ENCODE measurements at places on chromosomes 16 and 17.
A peak's percentile ranks its signal among the peaks of the same experiment; 100 is the strongest.

DNA sequence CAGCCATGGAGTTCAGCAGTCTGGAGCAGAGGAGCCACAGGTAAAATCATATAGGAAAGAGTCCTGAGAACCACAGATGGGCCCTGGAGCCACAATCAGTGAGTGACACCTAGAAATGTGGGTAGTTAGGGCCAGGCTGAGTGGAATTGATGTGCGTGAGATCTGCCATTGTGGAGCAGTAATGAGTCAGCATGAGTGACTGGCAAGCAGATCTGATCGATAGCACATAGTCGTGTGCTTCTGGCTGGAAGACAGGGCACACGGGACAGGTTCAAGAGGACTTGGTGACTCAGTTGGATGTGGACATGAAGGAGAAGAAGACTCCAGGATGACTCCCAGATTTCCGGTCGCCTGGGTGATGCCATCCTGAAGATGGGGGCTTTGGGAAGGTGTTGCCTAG lies 12.3 kb downstream of the ADORA2B start:
- no peak for DNase-seq

GRCh38 chr17:49829026-49829425 lies 18.8 kb downstream of the TAC4 start:
- DNase-seq, result no peak

- DNase-seq, result peak; percentile 34
Observed at GRCh38 chr16:77767211-77767610, 21.2 kb upstream of the VAT1L start.

DNA sequence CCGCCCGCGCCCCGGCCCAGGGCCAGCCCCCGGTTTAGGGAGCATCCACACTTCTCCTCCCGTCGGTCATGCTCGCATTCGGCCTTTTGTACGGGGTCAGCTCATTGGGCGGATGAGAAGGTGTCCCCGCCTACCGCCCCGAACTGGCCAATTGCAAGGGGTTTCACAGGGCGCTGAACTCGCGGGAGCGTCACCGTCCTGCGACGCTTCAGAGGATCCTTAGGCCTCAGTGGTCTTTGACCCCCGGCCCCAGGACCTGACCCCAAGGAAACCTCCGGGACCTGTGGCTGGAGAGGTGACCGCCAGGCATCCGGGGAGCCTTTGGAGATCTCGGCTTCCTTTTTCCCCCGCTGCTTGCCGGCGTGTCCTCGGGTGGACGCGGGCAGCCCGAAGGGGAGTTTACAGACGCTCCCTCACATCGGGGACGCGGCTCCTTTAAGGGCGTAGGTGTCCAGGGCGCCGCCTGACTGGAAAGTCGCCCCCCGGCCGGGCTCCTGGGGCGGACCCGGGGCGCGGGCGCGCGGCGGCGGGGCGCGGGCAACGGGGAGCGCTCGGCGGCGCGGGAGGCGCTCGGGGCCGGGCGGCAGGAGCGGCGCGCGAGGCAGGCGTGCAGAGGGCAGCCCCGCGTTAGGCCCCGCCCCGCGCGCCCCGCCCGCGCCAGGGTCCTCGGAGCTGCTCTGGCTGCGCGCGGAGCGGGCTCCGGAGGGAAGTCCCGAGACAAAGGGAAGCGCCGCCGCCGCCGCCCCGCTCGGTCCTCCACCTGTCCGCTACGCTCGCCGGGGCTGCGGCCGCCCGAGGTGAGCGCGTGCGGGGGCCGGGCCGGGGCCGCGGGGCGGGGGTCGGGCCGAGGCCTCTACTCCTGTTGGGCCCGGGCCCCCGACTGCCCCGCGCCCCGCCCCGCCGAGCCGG lies at the start of gene UBE2I:
Gene UBE2I, plus strand, starts transcription at position 660 of the 909 bp plus-strand sequence. CDS start 4,395 bp downstream, outside the sequence.
- no peak for DNase-seq

DNA sequence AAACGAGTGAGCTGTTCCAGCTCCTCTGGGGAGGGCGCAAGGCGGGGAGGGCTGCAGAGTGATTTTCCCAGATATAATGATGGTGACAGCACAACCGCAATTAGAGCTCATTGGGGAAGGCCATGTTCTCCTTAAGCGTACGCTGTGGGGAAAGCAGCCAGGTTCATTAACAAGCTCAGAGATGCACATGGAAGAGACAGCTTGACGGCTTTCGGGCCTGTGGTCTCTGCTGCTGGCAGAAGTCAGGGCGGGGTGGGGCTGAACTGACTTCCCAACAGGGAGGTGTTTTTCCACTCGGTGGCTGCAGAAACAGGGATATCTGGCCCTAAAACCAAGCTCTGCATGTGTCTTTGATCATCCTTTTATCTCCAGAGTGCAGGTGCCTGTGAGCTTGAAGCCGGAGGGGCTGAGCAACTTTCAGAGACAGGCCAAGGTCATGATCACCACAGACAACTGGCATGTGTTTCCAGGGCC lies 24.0 kb upstream of the CACNG1 start:
- DNase-seq, result no peak

DNA sequence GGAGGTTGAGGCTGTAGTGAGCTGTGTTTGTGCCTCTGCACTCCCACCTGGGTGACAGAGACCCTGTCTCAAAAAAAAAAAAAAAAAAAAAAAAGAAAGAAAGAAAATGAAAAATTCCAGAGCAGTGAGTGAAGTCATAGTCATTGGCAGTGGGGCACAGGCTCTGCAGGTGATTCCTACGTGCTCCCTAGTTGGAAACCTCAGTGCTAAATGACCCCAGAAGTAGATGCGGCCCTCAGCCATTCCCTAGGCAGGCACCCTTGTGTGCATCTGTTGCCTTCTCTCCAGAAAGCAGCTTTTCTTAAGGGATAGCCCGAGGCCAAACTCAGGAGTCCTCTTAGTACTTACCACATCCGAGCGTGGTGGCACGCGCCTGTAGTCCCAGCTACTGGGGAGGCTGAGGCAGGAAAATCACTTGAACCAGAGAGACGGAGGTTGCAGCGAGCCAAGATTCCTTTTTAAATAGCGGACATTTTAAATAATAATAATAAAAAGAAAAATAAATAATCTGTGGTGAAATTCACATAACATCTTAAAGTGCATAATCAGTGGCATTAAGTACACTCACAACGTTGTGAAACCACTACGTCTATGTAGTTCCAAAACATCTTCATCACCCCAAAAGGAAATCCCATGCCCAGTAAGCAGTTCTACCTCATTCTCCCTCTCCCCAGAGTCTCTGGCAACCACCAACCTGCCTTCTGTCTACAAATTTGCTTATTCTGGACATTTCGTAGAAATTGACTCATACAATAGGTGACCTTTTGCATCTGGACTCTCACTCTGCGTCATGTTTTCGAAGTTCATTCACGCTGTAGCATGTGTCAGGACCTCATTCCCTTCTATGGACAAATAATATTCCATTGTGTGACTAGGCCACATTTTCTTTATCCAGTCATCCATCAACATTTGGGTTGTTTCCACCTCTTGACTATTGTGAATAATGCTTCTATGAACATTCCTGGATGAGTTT lies 12.5 kb upstream of the SPHK1 start:
- DNase-seq, result no peak

- DNase-seq, result no peak
Observed at GRCh38 chr16:57013902-57014301, 24.5 kb downstream of the NLRC5 start.

GRCh38 chr17:70168044-70168976 lies 1.0 kb upstream of the KCNJ2 start:
- DNase-seq, result no peak

DNA sequence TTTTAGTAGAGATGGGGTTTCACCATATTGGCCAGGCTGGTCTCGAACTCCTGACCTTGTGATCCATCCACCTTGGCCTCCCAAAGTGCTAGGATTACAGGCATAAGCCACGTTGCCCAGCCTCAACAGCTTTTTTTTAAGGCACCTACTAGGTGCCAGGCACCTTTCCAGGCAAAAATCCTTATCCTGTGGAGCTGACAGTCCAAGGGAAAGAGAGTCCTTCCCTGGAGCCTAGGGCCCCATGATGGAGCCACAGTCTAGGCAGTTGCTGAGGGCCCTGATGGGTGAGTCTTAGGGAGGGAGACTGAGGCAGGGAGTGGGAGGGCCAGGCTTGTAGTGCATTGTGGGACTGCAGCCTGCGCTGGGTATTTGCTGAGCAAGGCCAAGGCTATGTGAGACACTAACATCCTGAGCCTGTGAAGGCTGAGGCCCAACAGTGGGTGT lies 79.6 kb upstream of the TOB1 start:
- no peak for DNase-seq

DNA sequence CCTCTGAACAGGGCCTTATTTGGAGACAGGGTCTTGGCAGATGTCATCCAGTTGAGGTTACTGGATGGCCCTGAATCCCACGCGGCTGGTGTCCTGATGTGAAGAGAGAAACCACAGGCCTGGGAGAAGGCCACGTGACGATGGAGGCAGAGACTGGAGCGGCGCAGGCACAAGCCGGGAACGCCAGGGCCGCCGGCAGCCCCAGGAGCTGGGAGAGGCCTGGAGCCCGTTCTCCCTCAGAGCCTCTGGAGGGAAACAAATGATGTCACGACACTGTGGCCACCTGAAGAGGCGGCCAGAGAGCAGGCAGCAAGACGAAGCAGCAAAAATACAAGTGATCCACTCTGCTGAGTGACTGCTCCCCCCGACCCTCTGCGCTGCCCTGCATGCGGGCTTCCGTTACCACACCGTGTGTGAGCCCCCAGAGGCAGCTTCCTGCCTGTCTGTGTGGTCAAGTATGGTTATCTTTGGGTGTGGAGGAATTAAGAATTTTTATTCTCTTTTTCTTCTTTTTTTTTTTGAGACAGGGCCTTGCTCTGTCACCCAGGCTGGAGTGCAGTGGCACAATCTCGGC lies 11.6 kb downstream of the CD7 start:
- DNase-seq, result no peak

DNA sequence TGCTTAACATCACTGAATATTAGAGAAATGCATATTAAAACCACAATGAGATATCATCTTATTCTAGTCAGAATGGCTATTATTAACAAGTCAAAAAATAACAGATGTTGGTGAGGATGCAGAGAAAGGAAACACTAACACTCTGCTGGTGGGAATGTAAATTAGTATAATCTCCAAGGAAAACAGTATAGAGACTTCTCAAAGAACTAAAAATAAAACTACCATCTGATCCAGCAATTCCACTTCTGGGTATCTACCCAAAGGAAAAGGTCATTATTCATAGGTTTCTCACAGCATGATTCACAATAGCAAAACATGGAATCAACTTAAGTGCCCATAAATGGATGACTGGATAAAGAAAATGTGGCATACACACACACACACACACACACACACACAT lies 166.4 kb downstream of the CEP112 start:
- no peak for DNase-seq

- DNase-seq, result no peak
Observed at GRCh38 chr16:72240466-72240865, 68.5 kb upstream of the PMFBP1 start.

DNA sequence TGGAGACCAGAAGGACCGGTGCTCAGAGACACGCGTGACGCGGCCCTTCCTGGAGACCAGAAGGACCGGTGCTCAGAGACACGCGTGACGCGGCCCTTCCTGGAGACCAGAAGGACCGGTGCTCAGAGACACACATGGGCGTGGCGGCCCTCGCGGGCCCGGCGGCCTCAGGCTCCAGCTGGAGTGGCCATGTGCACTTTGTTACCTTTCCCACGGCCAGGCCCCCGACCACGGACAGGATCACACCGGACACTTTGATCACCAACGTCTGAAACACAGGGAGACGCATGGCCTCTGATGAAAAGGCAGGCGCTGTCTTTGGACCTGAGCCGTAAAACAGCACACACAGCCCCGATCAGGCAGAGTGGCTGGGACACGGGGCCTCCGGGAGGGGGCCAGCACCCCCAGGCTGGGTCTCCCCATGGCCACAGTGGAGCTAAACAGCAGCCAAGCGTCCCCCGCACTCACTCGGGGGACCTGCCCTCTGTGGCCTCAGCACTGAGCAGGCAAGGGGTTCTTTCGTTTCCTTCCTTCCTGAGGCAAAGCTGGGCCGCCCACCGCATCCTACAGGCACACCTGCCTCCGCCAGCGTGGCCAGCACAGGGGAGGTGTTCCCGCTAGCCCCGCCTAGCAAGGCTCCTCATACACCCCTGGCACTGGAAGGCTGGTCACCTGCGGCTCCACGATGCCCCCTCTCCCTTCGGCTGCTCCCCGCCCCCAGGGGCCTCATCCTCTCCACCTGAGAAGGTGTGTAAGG lies 13.3 kb upstream of the CCDC154 start:
- no peak for DNase-seq

DNA sequence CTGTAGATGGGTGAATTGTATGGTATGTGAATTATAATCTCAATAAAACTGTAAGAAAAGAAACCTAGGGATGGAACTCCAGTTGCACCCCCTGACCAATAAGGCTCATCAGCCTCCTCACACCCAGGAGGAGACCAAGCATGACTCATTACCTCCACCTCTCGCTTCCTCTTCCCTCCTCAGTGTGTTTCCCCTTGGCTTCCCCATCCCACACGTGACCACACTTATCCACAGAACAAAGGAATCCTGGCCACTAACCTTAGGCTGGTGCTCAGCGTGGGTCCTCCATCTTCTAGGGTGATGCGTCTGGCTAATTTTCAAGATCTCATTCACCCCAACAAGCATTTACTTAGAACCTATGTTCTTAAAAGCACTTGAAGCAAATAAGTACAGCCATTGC lies 36.2 kb upstream of the MAP3K14 start:
- DNase-seq, result peak; percentile 22

- peak; percentile 42 for DNase-seq
Observed at GRCh38 chr17:32894245-32894644, 17.3 kb upstream of the MYO1D start.

DNA sequence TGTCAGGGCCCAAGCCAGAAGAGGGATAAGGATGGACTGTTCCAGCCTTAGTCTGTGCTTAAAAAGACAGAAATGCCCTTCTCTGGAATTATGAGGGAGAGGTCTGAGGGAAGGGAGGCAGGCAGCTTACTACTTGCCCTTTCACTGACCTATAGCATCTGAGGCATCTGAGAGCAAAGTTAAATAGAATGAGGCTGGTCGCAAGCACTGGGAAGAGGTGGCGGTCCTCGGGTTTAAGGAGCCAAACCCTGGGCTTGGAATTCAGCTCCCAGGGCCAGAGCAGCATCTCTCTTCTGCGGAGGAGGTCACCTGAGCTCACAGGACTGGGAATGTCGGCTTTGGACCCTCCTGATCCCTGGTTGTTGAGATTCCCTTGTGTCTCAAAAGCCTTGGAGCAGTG lies 3.1 kb upstream of the LIMD2 start:
- no peak for DNase-seq

GRCh38 chr17:65848751-65849150 lies 287.3 kb upstream of the AXIN2 start:
- DNase-seq, result no peak

- no peak for DNase-seq
Observed at GRCh38 chr17:61352781-61353491, 46.7 kb upstream of the TBX2 start.

DNA sequence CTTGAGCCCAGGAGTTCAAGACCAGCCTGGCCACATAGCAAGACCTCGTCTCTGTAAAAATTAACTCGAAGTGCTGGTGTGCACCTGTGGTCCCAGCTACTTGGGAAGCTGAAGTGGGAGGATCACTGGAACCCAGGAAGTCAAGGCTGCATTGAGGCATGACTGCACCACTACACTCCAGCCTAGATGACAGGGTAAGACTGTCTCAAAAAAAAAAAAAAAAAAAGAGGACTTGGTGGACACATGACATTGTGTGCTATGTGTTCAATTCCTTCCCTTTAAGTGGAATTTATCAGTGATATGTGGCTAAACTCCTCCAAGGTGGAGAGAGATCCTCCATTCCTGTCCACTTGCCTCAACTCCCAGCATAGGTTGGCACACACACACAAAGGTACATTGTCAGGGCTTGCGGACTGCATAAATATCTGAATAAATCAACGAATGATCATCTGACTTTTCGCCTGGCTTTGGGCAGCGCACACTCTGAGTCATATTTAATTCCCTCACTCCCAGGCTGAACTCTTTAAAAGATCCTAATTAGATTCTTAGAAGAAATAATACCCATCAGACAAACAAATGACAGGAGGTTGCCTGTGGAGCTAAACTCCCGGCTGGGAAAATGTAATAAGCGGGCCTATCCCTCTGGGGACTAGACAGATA lies 25.0 kb upstream of the SYT17 start:
- no peak for DNase-seq
